SJSA1 (cell line): ENCODE measurements at places on chromosomes 1 and 21. TPM values are rescaled to one million over a fixed set of nuclear protein-coding genes. Genes with fewer than 3 reads are reported as not detected.

DNA sequence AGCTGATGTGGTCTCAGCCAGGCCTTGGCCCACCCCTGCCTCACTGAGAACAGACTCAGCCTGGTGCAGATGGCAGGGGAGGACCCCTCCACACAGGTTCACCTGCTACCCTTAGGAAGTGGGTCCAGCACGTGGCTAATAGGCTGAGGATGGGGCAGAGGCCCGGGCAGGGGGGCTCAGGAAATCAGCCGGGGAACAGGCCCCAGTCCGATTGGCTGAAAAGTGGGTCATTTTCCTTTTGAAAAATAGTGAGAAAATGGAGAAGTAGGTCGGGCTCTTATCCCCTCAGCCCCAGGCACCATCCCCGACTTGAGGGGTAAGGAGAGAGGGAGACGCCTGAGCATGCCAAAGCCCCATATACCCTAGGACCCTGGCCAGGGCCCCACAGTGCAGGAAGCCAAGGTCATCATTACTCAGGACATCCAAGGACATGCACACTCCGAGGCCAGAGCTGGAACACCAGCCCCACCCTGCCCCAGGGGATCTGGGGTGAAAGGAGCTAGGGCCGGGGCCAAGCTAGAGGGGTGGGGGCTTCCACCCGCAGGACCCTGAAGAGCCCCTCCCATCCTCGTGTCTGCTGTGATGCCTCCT is 11.0 kb downstream of the DLGAP3 start:
- DNase-seq: peak; percentile 30

DNA sequence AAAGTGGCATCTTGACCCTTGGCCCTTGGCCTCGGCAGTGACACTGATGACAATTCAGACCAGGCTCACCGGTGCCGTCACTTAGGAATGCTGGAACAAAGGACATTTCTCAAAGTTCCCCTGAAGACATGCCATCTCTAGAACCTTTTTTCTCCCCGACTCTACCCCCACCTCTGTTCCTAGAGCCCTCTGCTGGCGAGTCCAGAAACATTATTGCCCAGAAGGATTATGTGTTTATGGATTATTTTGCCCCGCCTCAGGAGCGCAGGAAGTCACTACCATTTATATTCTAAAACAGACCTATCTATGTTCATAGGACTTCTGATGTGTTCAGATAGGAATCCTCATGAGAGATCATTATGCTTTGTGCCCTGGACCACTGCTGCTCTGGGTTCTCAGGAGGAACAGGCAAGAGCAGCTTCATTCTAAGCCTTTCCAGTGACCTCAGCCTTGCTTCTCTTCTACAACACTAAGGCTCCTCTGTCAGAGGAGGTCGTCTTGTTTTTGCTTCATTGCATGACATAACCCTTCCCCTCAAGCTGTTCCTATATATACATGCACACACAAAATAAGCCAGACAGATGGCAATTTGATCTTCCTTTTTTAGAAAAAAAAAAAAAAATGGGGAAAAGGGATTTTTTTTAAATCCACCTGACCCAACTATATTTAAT is 12.4 kb upstream of the SHISA4 start:
- no peak for DNase-seq

- no peak for DNase-seq
Observed at GRCh38 chr1:212606395-212607205, 2.0 kb upstream of the ATF3 start.

GRCh38 chr1:211739671-211740411 is 64.4 kb upstream of the NEK2 start:
- no peak for DNase-seq

CSF3R gene
- not detected in 2 replicates for total RNA-seq

TNFAIP8L2 gene
- not detected in 2 replicates for total RNA-seq

SPRR2E gene
- not detected in 2 replicates for total RNA-seq

VCAM1 gene
- total RNA-seq: 11.0 and 15.1 TPM in 2 replicates
